ENCODE measurements at places on chromosomes 16 and 17.

DNA sequence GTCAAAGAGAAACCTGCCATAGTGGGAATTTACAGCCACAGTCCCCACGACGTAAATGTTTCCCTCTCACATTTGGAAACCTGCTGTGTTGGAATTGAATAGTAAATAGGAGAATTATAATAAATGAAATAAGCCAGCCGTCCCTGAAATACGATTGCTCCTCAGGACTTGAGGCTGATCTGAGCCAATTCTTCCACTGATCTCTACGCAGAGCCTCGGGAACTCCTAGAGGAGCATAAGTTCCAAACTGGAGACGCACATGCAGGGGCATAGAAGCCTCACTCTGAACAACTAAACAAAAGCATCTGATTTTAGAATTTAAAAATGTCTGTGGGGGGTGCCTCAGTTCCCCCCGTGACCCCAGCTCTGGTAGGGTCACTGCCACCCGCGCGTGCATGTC lies 10.2 kb upstream of the TEX19 start:
- no peak for DNase-seq

DNA sequence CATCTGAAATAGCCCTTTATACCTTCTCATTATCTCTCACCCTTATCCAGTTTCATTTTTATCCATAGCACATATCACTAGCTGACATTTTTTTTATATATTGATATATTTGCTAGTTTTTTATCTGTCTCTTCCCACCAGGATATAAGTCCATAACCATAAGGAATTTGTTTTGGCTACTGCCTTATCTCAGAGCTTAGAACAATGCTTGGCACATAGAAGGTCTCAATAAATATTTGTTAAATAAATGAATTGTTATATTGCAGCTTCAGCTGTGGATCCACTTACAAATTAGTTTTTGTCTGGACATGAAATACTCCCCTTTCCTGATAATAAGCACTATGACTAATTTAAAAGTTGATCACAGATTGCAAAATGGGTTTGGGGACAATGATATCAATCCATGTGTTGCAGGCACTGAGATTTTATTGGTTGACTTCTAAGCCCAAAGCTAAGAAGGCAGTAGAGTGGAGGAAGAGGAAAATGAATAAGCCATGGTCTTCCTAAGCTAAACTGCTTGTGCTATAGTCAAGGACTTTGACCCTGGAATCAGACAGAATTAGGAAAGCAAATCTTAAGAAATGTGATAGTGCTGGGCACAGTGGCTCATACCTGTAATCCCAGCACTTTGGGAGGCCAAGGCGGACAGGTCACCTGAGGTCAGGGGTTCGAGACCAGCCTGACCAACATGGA lies 31.9 kb upstream of the YPEL2 start:
- no peak for DNase-seq

GRCh38 chr17:10628756-10629155 lies 28.4 kb downstream of the MYH3 start:
- DNase-seq = no peak

DNA sequence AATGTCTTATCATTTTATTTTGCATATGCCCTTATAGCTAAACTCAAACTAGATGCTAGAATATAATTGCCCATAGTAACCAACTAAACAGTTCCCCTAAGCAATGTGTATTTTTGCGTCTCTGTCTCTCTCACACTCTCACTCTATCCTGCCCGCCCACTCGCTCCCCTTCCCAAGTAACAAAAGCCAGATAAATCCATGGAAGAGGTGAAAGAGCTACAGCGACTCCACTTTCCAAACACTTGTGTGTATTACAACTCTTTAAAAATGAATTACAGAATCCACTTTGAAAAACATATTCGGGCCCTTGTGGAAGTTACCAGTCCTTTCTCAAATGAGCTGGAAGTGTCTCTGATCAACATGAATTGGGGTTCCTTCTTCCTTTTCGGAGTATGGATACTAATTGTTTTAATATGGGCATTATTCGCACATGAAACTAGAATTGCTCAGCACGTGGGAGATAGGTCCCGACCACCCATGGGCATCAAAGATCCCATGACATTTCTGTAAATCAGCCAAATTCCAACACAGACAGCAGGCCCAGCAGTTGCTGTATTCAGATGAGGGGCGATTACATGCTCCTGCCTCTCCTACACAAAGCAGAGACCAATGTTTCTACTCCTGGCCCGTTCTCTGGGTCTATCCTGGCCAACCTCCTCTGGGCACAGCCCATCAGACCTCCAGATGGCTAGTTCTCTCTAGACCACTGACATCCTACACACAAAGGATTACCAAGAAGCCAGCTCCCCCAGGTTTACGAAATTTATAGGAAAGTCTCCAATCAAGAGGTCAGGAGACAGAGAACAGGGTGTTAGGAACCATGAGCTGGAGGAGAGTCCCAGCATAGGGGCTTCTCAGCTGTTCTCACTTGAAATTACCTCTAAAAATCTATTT lies 121.5 kb downstream of the ZFHX3 start:
- DNase-seq = no peak

DNA sequence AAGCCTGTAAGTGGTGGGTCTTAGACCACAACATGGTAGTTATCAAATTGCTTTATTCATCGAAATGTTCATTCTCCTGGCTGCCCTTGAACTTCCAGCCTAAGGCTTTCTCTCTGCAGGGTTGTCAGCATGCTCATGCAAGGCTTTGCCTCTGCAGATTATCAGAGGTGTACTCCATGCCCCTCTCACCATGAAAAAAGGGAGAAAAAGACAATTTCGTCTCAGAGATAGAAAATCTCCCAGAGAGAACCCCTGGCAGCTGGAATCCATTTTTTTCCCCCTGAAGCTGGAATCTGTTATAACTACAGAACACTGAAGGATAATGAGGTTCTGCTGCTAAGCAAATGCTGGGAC lies 33.9 kb upstream of the METTL9 start:
- no peak for DNase-seq
